ENCODE measurements at places on chromosomes 3 and 15.

DNA sequence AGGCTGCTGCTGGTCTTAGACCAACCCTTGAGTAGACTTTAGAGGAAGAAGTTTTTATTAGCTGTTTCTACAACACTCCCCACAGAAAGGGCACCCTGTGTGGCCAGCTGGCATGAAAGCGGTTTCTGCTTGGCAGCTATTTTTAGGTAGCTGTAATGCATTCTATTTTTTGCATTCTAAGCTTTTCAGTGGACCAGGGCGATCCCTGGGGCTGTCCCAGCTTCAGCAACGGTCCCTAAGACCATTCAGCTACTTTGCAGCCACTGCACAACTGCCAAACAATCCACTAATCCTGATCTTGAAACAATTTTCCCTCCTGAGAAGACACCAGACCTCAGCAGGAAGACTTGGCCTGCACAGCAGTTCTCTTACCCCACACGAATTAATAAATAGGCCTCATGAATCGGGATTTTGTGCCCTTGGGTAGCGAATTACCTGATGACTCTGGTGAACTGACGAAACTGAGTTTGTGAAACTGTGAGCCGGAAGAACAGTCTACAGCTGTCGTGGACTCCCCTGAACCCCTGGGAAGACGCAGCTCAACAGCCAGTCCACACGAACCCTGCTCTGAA lies 14.6 kb upstream of the TFRC start:
- peak; percentile 57 for DNase-seq

DNA sequence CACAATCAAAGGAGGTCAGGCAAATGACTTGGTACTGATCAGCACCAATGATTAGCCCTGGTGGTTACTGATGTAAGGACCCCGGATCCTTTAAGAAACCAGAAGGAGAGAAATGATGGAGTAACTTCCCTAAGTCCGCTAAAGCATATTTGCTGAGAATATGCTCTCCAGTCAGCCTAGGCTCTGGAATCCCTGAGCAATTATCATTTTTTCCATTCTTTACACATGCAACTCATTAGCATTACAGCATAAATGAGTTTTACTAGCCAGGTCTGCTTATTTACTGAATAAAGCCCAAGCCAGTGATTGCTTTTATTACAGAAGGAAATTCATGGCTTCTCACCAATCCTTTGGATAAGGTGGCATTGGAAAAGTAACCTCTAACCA lies 139.2 kb upstream of the WNT5A start:
- no peak for DNase-seq

DNA sequence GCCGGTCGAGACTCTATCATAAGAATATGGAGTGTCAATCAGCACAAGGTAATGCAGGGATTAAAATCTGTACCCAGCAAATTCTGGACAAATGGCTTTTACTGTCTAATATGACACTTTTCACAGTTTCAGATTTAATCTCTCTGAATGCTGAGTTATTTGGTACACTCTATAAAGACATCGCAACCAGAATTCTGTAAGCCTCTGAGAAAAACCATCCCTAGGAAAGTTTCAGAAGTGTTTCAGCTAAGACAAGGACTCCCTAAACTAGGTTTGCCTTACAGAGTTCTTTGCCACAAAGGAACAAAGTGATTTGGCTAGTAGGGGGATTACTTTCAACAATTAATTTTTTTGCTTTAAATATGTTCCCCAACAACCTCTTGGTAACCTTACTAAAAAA lies 11.3 kb downstream of the WDR48 start:
- no peak for DNase-seq

GRCh38 chr3:31936420-31937060 lies 44.5 kb downstream of the OSBPL10 start:
- DNase-seq, result no peak
